ENCODE measurements at places on chromosomes 7 and 10.

DNA sequence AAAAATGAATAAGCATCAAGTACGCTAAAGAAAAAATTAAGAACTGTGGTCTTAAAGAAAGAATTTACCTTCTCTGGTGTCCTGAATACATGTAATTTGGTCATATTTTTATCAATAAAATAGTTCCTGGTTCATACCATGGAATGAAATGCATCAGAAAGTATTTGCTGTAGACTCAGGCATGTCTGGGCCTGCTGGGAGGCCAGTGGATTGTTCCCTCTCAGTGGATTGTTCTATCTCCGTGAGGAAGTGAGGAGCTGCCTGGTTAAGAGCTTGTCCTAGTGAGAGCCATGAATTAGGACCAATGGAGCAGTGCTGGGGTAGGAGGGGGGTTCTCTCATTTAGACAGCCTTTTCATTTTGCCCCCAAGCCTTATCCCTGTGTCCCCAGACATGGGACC is 211.7 kb upstream of the HABP2 start:
- DNase-seq = no peak

GRCh38 chr7:5283421-5284303 is 919 bp downstream of the SLC29A4 start:
- no peak for DNase-seq

DNA sequence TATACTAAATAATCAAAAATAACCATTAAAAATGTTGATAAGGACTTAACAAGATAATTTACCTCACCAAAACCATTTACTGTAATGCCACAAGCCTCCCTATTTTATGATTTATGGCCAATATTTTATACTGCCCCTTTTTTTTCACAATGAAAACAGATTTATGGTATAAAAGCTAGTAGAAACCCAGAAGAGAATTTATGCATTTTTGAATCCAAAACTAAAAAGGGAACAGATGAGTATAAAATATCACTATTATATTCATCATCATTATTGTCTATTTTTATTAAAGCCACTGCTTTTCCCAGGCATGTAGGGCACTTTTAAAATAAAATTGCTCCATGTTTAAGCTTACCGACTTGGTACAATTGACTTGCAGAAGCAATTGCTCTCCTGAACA is 425.0 kb downstream of the PHTF2 start:
- no peak for DNase-seq

DNA sequence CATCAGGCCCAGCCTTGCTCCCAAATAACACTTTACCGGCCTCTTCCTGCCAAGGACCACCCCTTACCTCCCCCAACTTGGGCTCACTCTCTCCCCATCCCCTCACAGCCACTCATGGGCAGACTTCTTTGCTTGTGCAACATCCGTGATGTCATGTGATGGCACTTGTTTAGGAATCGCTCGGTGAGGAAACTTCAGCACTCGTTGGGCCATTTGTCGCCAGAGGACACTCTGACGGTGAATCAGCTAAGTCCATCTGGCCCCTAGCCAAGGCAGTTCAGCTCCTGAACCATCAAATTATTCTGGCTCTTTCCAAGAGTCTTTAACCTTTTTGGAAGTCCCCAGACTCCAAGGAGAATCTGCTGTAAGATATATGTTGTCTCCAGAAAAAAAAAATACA is 19.2 kb downstream of the BTBD16 start:
- no peak for DNase-seq

GRCh38 chr10:106958589-106959361 is 205.7 kb downstream of the SORCS1 start:
- no peak for DNase-seq

- DNase-seq = no peak
Measured at GRCh38 chr7:36300696-36301350, 88.8 kb upstream of the ANLN start.

- peak; percentile 66 for DNase-seq
Measured at GRCh38 chr7:70693686-70694433, 438.1 kb upstream of the GALNT17 start.

GRCh38 chr7:142560166-142560565 is 189.1 kb upstream of the PRSS1 start:
- no peak for DNase-seq

DNA sequence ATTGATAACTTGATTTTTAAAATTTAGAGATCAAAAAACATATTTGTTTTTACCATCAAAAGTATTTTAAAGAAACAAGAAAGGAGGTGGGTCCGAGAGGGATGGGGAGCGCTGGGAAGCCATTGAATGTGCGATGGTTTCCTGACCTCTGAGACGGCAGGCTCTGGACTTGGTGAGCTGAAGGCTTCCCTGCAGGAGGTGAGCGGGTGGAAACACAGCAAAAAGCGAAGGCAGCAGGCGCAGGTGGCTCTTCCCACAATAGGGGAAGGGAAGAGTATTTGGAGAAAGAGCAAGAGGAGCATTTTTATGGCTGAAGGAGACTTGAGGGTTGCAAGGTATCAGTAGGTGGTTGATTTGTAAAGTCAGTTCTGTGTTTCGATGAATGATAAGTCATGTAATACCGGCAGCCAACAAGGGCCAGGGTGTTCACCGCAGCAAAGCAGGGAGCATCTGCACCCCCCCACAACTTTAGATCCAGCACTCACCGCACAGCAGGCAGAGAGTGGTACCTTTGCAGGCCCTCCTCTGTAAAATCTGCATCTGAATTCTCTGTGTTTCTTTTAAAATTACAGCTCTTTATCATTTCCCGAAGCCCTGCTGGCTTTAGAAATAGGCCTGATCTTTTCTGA is 10.5 kb downstream of the C10orf53 start:
- DNase-seq = no peak

DNA sequence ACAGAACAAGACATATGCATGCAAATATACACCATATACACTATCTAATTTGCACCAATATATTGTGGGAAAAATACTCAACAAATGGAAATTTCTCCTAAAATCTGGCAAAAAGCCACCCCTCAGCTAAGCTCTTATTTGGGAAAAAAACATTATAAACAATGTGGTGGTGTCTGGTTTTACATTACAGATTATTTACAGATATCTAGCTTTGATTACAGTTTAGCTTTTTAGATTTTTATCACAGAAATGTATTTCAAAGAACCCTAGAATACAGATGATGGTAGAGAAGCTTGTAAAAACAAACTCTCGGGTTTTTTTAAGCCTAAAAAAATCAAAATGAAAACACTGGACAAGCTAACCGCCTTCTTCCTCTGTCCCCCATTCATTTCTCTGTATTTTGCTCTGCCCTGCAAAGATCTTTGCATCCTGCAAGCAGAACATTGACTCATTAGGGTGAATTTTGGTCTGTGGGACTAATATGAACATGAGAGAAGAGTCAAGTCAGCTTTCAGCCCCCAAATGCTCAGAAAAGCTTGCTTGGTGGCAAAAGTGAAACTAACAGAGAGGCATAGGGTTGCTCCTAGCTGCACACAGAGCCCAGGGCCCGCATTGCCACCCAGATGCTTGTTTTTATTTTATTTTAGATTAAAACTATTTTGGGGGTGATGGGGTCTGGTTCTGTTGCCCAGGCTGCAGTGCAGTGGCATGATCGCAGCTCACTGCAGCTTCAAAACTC is 88.8 kb upstream of the LYZL1 start:
- no peak for DNase-seq

- no peak for DNase-seq
Measured at GRCh38 chr10:120328647-120329046, 128.4 kb upstream of the PLPP4 start.

GRCh38 chr7:48511080-48511479 is 339.8 kb downstream of the ABCA13 start:
- DNase-seq = no peak

DNA sequence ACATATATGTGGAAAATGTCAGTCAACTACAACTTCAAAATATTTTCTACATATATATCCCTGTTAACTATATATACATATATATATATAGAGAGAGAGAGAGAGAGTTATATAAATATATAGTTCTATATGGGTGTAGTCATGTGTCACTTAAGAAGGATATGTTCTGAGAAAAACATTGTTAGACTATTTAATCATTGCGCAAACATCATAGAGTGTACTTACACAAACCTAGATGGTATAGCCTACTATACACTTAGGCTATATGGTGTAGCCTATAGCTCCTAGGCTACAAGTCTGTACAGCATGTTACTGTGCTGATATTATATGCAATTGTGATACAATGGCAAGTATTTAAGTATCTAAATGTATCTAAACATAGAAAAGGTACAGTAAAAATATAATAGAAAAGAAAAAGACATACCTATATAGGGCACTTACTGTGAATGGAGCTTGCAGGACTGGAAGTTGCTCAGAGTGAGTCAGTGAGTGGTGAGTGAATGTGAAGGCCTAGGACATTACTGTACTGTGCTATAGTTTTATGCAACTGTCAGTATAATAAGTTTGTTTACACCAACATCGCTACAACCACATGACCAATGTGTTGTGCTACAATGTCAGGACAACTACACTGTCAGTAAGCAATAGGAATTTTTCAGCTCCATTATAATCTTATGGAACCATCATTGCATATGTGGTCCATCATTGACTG is 18.0 kb upstream of the FGL2 start:
- DNase-seq = no peak

GRCh38 chr7:137564677-137565076 is 221.1 kb upstream of the PTN start:
- DNase-seq = no peak

GRCh38 chr10:31739146-31739545 is 189.5 kb downstream of the ARHGAP12 start:
- no peak for DNase-seq

DNA sequence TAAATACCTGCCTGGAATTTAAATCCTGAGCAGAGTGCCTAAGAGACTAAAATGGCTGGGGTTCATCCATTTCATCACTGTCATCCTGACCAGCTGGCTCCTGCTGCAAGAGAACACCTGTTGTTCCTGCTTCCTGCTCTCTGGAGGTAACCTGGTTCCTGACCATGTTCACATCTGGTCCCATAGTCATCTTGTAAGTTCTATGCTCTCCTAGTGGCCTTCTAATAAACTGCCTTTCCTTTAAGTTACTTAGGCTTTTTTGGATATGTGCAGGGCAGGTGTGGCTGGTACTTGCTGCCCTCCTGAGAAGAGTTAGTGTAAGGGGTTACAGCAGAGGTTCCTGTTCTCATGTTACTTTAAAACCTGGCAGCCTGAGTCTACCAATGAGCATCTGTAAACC is 80.0 kb downstream of the NRCAM start:
- no peak for DNase-seq

GRCh38 chr7:44232396-44232795 is 31.6 kb downstream of the YKT6 start:
- DNase-seq = no peak

GRCh38 chr7:34309116-34309515 is 348.9 kb upstream of the NPSR1 start:
- no peak for DNase-seq

DNA sequence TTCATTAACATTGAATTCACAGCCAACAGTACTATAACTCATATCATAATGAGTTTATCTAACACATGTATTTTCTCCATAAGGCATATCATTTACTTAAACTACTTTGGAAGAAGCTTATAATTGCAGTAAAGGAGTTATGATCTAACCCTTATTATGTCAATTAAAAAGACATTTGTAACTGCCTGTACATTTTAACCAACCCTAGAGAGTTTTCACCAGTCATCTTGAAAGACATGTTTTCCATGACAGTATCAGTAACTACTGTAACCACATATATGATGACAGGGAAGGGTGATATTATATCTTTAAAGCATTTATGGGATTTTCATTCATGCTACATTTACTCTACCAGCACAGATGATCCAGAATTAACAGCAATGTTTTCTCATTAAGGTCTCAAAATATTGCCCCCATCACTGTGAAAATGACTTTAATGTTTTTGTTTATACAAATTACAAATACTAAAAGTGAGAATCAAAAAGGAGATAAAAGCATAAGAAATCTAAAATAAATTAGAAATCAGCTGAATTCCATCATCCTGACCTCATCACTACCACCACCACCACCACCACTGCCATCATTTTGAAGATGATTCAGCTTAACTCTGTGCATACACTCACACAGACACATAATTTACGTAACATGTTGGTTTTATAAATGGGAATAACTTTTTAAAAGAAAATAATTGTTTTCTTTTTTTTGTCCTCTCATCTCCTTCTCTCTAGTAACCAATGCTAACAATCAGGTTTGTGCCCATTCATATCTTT is 53.6 kb downstream of the MKLN1 start:
- DNase-seq = no peak

- no peak for DNase-seq
Measured at GRCh38 chr7:117273814-117274225, 49.0 kb downstream of the WNT2 start.

- DNase-seq = no peak
Measured at GRCh38 chr7:4820967-4821471, 40.8 kb downstream of the PAPOLB start.

DNA sequence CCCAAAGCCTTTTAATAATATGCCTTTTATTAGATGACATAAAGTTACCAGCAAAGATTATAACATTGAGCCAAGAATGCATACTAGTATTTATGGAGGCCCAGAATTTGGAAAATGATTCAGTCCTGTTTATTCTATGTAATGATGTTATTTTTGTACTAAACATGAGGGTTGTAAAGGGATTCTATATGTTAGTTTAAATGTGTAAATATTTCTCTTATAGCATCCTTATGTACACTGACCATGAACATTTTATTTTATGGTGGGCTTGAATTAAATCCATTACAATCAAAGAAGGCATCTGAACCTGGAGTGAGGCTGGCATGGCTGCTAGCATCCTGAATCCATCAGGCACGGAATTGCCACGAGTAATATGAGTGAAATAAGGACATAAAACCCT is 80.2 kb downstream of the RAB18 start:
- no peak for DNase-seq

DNA sequence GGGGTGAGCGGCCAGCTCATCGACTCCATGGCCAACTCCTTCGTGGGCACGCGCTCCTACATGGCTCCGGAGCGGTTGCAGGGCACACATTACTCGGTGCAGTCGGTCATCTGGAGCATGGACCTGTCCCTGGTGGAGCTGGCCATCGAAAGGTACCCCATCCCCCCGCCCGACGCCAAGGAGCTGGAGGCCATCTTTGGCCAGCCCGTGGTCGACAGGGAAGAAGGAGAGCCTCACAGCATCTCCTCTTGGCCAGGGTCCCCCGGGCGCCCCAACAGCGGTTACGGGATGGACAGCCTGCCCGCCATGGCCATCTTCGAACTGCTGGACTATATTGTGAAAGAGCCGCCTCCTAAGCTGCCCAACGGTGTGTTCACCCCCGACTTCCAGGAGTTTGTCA is 17.4 kb upstream of the TSPAN33 start:
- no peak for DNase-seq

DNA sequence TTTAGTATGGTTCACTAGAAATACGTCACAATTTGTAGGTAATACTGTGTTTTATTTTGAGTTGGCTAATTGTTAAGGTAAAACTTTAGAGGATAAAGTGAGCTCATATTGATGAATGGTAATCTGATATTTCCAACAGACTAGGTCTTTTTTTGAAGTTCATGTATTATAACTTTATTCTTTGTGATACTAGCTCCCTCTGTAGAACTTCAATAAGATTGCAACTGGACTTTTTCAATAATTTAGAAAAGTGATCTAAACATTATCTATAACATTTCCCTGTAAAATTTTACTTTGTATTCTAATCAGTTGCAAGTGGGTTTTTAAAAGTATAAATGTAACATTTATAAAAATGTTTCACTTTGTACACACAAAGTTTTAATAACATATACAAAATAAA is 83.5 kb downstream of the ADK start:
- no peak for DNase-seq

- no peak for DNase-seq
Measured at GRCh38 chr10:17344206-17344605, 110.2 kb downstream of the ST8SIA6 start.

GRCh38 chr7:88268858-88269257 is 37.8 kb downstream of the STEAP4 start:
- DNase-seq = no peak
